Transverse colon (tissue), 4 donors: ENCODE measurements at places on chromosomes 16 and 17. TPM values are rescaled to one million over a fixed set of nuclear protein-coding genes. Genes with fewer than 3 reads are reported as not detected.

TBC1D3K gene
- not detected for total RNA-seq

DNA sequence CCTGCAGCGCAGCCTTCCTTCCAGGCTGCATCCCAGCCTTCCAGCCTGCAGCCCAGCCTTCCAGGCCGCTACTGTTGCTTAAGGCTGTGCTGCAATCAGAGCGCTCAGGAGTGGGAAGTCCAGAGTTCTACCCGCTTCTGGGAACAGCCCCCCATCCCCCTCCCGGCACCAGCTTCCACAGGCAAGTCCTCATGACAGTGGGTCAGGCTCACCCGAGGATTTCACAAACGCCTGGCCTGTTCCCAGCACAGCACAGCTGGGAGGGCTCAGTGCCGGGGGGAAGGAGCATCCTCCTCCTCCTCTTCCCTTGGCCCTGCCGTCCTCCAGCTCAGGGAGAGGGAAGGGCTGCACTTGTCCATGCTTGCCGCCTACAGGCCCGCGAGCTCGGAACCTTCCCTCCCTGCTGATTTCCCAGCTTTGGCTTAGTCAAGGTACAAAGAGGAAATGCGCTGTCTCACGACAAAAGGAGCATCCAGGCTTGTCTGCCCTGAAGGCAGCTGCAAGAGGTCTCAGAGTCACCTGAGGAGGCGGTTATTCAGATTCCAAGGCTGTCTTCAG, 8.3 kb downstream of the SOCS3 start:
- peaks cover 65% of the 10 kb centered on the region for H3K4me1 ChIP-seq
- peak; percentile 89 for DNase-seq
- peak overlapping the region; percentile 98 for H3K27ac ChIP-seq
- H3K36me3 ChIP-seq: no peaks in the 10 kb centered on the region
- no peak overlapping the region for H3K4me3 ChIP-seq

DNA sequence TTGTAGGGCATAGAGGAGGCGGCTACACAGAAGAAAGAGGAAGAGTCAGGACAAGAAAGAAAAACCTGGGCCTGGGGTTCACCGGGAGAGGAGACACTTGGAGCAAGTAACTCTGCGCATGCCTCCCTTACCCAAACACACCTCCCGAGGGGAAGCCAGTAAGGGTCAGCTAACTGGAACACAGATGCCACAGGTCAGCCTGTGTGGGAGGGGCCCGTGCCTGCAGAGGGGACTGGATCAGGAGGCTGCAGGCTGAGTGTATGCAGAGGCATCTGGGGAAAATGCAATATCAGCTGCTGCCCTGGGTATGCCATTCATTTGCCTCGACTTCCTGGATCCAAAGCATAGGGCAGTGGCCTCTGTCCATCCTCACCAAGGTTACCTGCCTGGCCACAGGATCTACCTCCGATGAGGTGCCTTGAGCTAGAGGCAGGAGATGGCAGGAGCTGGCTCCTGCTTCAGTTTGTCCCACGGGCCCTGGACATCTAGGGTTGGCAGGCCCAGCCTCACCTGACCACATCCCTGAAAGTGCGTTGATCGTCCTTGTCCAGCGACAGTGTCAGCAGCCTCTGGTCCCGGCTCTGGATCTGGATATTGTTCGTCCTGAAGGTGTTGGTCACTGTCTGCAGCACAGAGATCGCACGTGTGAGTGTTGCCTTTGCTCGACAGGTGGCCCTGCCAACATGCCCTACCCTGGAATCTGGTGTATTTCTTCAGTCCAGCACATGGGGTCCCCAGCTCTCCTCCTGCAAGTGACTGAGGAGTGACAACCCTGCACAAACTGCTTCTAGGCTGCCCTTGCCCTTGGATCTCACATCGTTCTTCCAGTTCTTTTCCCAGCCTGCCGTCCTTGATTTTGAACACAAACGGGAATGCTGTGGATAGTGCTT, 4.6 kb upstream of the MFSD6L start:
- peaks cover 7% of the 10 kb centered on the region for H3K27me3 ChIP-seq
- no peaks in the 10 kb centered on the region for H3K36me3 ChIP-seq
- DNase-seq: no peak
- H3K4me3 ChIP-seq: no peak overlapping the region
- peaks cover 6% of the 10 kb centered on the region for H3K4me1 ChIP-seq

DNA sequence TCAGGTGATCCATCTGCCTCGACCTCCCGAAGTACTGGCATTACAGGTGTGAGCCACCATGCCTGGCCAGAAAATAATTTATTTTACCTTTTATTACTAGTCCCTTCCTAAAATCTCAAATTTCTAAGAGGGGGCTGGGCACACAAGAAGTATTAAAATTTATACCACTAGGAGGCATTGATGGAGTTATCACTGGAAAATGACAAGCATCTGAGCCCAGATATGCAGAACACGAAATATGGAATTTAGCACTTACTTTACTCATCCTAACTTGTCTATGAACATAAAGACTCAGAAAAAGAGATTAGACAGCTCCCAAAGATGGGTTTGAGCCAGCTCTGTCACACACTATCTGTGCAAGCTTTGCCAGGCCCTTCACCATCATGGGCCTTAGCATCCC, 46.4 kb downstream of the STAT5A start:
- peaks cover 2% of the 10 kb centered on the region for H3K4me1 ChIP-seq
- no peak for DNase-seq
- H3K4me3 ChIP-seq: no peak overlapping the region
- peaks cover 66% of the 10 kb centered on the region for H3K36me3 ChIP-seq
- H3K27ac ChIP-seq: no peak overlapping the region

DNA sequence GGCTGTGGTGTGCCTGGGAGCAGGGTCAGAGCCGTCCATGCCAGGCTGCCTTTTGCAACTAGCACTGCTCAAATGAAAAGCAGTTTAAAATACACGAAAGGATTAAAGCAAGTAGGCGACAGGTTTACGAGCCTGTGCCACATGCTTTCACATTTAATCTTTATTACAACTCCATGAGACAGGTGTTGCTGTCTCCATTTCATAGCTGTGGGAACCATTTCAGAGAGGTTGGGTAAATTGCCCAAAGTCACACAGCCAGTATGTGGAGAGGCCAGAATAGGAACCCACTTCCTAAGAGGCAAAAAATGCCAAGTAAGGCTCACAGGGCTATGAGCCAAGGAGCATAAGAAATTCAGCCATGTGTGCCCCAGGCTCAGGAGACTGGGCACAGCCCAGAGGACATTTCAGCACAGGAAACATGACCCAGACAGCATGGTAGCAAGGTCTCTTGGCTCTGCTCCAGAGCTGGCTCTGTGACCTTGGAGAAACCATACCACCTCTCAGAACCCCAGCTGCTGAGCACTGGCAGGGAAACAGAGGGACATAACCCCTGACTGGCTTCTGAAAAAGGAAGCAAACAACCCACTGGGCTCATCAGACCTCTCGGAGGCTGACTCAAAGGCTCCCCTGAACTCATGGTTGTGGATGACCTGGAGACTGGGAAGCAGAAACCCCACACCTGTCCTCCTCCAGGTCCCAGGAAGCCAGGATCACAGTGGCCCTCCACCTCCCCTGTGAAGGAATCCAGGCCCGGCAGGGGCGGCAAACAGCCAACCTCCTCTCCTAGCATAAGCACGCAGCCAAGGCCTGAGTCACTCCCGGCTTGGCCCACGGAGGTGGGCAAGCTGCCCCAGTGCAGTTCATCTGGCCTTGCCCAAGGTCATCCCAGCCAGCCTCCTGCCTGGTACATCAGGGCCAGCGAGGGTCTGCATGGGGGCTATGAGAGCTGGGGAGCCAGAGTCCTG, 40.3 kb upstream of the MRPS23 start:
- H3K36me3 ChIP-seq: no peaks in the 10 kb centered on the region
- DNase-seq: peak; percentile 69
- H3K27ac ChIP-seq: peak overlapping the region; percentile 93
- no peak overlapping the region for H3K4me3 ChIP-seq
- peaks cover 65% of the 10 kb centered on the region for H3K4me1 ChIP-seq
- no peaks in the 10 kb centered on the region for H3K27me3 ChIP-seq

- no peak for DNase-seq
- no peaks in the 10 kb centered on the region for H3K36me3 ChIP-seq
- peak overlapping the region; percentile 99 for H3K27ac ChIP-seq
- H3K27me3 ChIP-seq: peaks cover 13% of the 10 kb centered on the region
- peak overlapping the region; percentile 78 for H3K4me3 ChIP-seq
- peaks cover 46% of the 10 kb centered on the region for H3K4me1 ChIP-seq
These were observed 482 bp downstream of the BAHCC1 start for GRCh38 chr17:81395600-81396277.
